ENCODE measurements at places on chromosomes 16 and 17. TPM values are rescaled to one million over a fixed set of nuclear protein-coding genes. Genes with fewer than 3 reads are reported as not detected.

- DNase-seq: no peak
These were observed 5.9 kb downstream of the SLC5A11 start for GRCh38 chr16:24851700-24852099.

DNA sequence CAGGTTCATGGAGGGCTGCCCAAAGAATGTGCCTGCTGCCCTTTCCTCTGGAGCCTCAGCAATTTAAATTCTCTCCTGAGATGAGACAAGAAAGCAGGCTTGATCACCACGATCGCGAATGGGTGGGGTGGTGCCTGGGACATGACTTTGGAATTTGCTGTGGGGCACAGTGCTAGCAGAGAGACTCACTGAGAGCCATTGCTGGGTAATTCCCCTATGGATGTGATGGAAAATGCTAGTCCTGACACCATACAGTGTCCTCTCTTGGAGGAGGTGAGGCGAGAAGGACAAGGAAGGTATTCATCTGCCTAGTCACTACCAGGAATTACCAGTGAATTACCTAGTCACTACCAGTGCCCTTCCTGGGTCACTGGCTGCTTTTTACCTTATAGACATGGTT lies 15.5 kb downstream of the FAM20A start:
- DNase-seq: no peak

DNA sequence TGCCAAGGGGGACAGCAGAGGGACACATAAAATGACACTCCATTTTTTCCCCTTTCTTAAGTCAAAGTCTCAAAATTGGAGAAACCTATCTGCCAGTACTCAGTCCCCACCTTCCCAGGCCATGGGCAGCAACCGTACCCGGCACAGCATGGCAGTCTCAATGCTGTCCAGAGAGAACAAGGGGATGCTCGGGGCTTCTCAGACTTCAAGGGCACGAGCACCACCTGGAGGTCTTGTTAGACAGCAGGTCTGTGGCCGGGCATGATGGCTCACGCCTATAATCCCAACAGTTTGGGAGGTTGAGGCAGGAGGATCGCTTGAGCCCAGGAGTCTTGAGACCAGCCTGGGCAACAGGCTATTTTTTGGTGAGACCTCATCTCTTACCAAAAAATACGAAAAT lies 3.2 kb downstream of the DNAH17 start:
- DNase-seq: no peak

- DNase-seq: no peak
These were observed 622.6 kb upstream of the GOT2 start for GRCh38 chr16:59356709-59357108.

GRCh38 chr16:76900285-76901263 lies 290.4 kb upstream of the MON1B start:
- DNase-seq: no peak

DNA sequence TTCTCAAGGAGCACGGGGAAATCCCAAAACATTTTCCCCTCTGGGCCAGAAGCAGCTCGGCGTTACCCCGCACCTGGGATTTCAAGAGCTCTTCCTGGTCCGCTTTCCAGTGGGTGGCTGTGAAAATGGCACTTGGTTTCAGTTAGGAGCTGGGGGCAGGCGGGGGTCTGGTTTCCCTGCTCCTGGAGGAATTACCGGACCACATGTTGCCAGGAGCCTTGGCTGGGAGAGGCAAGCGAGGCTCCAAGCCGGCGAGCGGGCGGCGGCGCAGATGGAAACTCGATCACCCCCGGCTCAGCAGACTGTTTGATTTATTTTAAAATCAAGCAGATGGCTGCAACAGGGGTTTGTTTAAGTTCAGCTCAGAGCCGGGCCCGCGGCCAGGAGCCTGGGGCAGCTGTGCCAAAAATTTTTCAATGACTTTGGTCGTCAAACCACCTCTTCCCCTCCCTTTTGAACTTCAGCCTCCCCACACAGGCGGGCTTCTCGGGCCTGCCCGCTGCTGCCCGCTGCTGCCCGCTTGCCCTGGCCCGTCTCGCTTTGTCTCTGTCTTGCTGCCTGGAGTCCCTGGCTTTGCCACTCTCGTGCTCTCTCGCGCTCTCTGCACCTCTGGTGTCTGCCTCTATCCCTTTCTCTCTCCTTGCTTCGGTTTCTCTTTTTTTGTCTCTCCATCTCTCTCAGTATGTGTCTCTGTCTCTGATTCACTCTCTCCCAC lies 108.0 kb upstream of the CIBAR2 start:
- peak; percentile 89 for DNase-seq

DNA sequence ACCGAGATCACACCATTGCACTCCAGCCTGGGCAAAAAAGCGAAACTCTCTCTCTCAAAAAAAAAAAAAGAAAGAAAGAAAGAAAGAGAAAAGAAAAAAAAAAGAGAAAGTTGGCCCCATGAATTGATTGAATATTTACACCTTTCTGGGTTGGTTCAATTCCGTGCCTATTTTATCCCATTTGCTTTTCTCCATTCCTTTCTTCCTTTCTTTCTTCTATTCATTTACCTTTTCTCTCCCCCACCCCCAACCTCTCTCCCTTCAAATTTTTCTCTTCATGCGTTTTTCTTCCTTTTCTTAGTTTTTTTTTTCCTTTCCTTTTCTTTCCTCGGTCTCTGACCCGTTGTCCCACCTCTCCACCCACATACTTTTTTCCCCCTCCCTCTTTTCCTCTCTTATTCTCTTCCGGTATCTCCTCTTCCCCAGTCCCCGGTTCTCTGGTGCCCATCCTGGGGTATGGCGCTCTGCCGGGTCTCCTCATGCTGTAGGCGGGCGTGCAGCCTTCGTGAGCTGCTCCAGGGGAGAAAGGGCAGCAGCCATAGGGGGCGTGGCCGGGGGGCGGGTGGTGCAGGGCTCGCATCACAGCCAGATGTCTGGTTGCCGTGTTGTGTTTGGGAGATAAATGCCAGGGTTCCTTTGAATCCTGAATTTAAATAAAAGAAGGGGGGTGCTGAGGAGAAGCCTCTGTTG lies 5.3 kb upstream of the COL1A1 start:
- no peak for DNase-seq

DNA sequence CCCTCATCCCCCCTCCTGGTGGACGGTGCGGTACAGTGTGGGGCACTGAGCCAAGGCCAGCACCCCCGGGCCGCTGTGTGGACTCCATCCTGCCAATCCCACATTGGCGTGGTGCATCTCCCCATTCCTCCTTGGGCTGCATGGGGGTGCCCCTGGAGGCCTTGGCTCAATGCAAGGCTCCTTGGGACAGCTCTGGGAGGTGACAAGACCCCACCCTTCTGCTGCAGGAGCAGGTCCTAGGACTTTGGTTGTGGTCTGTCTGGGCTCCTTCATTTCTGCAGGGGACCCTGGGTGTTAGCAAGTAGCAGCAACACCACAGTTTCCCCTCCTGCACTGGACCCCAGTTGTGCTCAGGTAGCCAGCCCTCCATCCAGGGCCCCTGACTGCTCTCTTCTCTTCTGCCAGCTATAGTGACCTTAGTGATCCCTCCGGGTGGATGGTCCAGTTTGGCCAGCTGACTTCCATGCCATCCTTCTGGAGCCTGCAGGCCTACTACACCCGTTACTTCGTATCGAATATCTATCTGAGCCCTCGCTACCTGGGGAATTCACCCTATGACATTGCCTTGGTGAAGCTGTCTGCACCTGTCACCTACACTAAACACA lies 1.3 kb downstream of the PRSS21 start:
- DNase-seq: no peak

DNA sequence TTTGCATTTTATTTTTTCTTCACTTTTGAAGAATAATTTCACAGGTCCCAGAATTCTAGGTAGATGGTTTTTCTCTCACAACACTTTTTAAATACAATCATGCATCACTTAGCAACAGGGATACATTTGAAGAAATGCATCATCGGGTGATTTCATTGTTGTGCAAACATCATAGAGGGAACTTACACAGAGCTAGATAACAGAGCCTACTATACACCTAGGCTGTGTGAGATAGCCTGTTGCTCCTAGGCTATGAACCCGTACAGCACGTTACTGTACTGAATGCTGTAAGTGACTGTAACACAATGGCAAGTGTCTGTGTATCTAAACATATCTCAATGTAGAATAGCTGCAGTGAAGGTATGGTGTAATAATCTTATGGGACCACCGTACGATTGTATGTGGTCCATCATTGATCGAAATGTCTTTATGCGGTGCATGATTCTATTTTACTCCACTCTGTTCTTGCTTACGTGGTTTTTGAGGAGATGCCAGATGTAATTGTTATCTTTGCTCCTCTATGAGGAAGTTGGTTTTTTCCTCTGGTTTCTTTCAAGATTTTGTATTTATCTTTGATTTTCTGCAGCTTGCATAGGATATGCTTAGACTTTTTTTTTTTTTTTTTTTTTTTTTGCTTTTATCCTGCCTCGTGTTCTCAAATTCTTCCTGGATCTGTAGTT lies 35.5 kb upstream of the TMEM92 start:
- DNase-seq: no peak

DNA sequence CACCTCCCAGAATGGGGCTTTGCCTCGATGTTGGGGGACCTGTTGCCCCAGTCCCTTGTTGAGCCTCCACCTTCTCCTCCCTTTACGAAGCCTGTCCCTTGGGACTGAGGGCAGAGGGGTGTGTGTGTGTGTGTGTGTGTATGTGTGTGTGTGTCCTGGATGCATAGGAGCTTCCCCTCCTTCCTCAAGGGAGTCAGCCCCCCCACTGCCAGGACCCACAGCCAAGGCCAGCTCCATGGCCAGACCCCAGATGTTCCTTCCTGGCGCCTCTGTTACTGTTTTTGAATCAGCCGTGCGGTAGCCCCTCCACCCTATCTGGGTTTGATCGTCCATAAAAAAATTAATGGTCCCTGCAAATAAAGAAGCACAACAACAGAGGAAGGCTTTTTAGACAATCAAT lies 17.7 kb upstream of the DOK4 start:
- DNase-seq: no peak

GRCh38 chr16:85051067-85051581 lies 23.5 kb downstream of the KIAA0513 start:
- no peak for DNase-seq

DNA sequence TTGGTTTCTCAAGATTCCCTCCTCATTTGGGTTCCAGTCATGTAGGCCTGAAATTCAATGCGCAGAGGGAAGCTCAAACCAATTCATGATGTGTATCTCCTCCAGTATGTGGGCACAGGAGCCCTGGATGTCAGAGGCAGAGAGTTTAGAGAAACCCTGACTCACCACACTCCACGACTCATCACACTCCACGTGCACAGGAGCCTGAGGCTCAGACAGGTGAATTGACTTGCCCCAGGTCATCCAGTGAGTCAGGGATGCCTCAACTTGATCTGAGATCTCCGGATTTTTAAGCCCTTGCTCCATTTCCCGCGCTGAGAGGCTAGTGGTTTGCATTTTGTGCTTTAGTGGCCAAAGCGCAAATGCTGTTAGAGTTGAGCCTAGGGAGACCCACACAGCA lies 183.9 kb downstream of the HAPSTR1 start:
- no peak for DNase-seq

DNA sequence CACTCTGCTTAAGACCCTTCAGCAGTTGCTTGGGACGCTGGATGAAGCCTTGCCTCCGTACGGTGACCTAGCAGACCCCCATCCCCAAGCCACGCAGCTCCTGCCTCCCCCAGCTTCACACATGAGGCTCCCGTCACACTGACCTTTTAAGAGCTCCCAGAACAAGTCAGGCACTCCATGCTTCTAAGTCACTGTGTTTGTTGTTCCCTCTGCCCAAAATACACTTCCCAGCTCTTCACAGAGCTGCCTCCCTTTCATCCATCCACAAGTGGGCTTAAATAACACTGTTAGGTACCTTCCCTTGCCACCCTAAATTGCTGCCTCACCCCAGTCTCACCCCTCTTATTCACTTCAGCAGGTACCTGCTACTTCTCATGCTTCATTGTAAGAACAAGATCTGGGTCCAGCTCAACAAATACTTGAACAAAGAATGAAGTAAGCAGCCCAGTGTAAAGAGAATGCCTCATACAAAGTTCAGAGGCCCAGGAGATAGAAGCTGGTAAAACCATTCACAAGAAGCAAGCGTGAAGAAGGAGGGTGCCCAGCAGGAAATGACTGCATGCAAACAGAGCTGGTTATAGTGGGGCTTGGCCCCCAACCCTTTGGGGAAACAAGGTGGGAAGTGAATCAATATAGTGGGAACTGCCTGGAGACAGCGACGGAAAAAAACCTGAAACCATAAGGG lies 5.8 kb downstream of the ZC3H7A start:
- DNase-seq: no peak

- no peak for DNase-seq
These were observed 319.2 kb downstream of the PHKB start for GRCh38 chr16:47780213-47780875.

GRCh38 chr16:8867932-8868415 lies 832 bp downstream of the CARHSP1 start:
- no peak for DNase-seq

GRCh38 chr17:13753154-13753553 lies 151.4 kb upstream of the HS3ST3A1 start:
- no peak for DNase-seq

- no peak for DNase-seq
These were observed 479 bp upstream of the ZNF207 start for GRCh38 chr17:32349503-32349853.

- no peak for DNase-seq
These were observed 75.2 kb downstream of the MYH11 start for GRCh38 chr16:15781650-15782049.

DNA sequence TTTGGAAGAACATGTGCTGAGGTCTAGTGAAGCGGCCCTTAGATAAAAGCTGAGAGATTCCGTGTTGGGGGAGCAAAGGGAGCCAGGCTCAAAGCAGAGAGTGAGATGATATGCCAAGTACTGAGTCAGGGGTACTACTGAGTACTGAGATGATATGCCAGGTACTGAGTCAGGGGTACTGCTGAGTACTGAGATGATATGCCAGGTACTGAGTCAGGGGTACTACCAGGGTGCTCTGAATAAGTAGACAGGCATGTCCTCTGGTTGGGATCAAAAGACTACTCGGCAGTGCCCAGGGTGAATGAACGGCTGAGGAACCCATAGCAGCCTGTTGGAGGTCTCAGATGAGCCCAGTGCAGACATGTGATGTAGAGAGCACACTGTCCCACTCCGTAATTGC lies 239.0 kb downstream of the SOX9 start:
- no peak for DNase-seq

DNA sequence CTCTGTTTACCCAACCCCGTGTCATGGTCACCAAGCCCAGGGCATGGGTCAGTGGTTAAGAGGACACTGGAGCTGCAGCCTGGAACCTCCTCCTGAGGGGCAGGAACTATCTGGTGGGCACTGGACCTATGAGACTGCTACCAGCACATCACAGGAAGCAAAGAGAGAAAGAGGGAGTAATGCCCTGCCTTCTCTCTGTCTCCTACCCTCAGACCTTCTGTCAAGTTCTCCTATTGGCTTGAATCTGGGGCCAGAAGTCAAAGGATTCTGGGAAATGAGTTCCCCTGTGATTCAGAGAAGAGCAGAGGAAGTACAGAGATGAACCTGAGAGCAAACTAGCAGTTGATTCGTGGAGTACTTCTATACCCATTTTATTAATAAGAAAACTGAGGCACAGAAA lies 123.0 kb upstream of the GNAO1 start:
- DNase-seq: no peak

GRCh38 chr17:19533718-19534561 lies at the start of gene SLC47A1:
Gene SLC47A1 (plus strand): TSS chr17:19533854. CDS start chr17:19533940, 86 bp downstream.
- no peak for DNase-seq

AANAT gene
- 0.36 TPM for polyA plus RNA-seq

ITGA3 gene
- polyA plus RNA-seq: 41.8 TPM

JUP gene
- polyA plus RNA-seq: 46.2 TPM

ARL4D gene
- 10.7 TPM for polyA plus RNA-seq

ZCCHC14 gene
- 23.1 TPM for polyA plus RNA-seq

TEKT5 gene
- polyA plus RNA-seq: not detected

NPIPB8 gene
- polyA plus RNA-seq: 2.6 TPM

KCNH6 gene
- not detected for polyA plus RNA-seq

OR1A1 gene
- 0.06 TPM for polyA plus RNA-seq

CES4A gene
- polyA plus RNA-seq: 2.6 TPM

CACNG1 gene
- polyA plus RNA-seq: 340 TPM

ITGAL gene
- 4.1 TPM for polyA plus RNA-seq

APOBR gene
- polyA plus RNA-seq: 1.2 TPM

MKS1 gene
- 17.0 TPM for polyA plus RNA-seq

Data from hindlimb muscle (tissue), 1 donor.